ENCODE measurements at places on chromosomes 6 and 20. TPM values are rescaled to one million over a fixed set of nuclear protein-coding genes. Genes with fewer than 3 reads are reported as not detected.
A peak's percentile ranks its signal among the peaks of the same experiment; 100 is the strongest.

VSTM2L gene
- polyA plus RNA-seq, result not detected

TNNC2 gene
- polyA plus RNA-seq, result 0.77 TPM

DPPA5 gene
- polyA plus RNA-seq, result not detected

DNA sequence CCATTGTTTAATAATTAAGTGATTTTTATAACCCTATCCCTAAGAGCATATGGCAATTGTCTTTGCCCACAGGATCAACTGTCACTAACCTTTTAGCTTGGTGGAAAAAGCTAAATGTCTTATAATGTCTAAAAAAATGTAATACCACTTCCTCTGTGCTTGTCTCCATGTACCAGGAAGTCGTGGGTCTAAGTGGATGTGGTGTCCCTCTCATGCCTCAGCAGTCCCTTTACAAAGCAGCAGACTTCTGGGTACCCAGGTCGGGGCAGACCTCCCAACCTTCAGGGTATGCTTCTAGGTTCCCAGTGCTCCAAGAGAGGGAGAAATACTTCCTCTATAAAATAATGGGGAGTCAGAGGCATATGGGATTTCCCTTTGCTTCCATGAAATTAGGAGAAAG, 74.7 kb downstream of the ZHX3 start:
- no peak for DNase-seq
- no peak overlapping the region for H3K4me3 ChIP-seq
- peaks cover 2% of the 10 kb centered on the region for H3K27me3 ChIP-seq

GRCh38 chr20:17463711-17464110, 67.5 kb downstream of the BFSP1 start:
- no peaks in the 10 kb centered on the region for H3K4me1 ChIP-seq
- H3K27ac ChIP-seq, result no peak overlapping the region
- no peaks in the 10 kb centered on the region for H3K36me3 ChIP-seq
- H3K4me3 ChIP-seq, result no peak overlapping the region

GRCh38 chr6:37783025-37783855, 36.3 kb upstream of the ZFAND3 start:
- DNase-seq, result no peak
- peak overlapping the region; percentile 65 for H3K4me3 ChIP-seq
- peaks cover 12% of the 10 kb centered on the region for H3K27me3 ChIP-seq
- no peak overlapping the region for H3K27ac ChIP-seq

DNA sequence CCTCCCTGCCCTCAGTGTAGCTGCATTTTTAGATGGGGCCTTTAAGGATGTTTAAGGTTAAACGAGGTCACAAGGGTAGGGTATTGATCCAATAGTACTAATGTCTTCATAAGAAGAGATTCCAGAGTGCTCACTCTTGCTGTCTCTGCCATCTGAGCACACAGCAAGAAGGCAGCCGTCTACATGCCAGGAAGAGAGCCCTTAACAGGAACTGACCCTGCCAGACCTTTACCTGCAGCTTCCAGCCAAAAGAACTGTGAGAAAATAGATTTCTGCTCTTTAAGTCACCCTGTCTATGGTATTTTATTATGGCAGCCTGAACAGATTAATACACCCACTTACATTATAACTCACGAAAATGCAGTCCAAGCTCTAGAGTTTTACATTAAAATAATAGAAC, 685.3 kb upstream of the MARCKS start:
- no peak overlapping the region for H3K27ac ChIP-seq
- no peaks in the 10 kb centered on the region for H3K36me3 ChIP-seq
- H3K4me1 ChIP-seq, result no peaks in the 10 kb centered on the region
- no peak for DNase-seq
- H3K27me3 ChIP-seq, result no peaks in the 10 kb centered on the region
- no peak overlapping the region for H3K4me3 ChIP-seq

DNA sequence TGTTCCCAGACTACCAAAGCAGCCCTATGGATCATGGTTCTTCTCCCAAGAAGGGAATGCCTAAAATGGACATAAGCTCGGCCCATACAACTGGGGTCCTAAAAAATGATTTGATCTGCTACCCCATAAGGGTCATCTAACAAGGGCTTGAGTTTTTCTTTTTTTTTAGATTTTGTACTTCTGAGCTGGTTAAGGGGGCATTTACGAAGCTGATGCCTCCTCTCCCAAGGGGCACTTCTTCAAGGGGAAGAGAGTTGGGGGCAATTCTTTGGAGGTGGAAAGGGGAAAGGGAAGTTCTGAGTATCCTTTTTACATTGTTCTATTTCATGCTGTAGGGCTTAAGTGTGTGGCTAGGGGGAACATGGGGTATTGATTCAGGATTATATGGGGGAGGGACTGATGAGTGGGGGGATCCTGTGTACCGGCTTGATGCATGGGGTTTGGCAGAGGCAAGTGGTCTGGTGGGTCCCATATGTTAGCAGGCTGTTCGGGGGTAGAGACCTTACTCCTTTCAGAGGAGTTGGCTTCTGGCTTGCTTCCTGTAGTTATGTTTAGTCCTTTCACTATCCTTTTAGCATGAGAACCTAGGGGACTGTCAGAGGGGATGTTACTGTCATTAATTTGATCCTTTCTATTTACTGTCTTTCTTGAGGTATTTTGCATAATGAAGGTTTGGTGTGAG, 8.1 kb upstream of the ZNFX1 start:
- no peak for DNase-seq
- H3K27me3 ChIP-seq, result peaks cover 25% of the 10 kb centered on the region
- H3K4me1 ChIP-seq, result peaks cover 72% of the 10 kb centered on the region
- H3K27ac ChIP-seq, result peak overlapping the region; percentile 60
- no peak overlapping the region for H3K4me3 ChIP-seq
